Memory B cell (primary cell): ENCODE measurements at places on chromosomes 5 and 9.

GRCh38 chr5:398475-399295, 44.3 kb upstream of the EXOC3 start:
- no peak for DNase-seq

DNA sequence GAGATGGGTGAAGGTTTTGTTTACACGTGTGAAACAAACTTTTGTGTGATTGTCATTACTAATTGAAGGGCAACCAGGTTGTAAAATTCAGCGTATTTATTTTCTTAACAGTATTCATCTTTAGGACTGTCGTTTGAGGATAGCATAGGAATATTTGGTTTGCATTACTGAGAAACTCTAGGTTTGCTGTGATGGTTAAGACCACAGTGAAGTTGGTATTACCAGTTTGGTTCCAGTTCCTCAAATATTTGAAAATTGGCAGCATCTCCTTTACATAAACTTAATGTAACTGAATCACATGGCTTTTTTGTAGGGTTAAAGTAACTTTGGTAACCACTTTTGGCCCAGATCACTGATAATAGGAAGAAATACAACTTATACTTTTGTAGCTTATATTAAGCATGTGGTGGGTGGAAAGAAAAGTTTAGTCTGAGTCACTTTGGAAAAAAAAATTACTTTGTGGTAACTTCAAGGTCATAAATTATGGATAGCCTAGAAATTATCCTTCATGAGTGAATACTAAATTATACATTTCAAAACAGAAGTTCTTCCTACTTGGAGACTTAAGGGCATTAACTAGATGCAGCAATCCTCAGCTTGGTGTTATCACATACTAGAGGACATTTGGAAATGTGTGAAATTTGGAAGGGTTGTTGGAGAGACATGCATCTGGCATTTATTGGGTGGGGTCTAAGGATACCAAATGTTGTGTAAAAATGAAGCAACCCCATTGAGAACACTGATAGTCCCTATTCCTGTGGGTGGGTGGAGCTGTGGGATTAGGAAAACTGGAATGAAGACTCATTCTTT, 33.9 kb downstream of the G3BP1 start:
- no peak for DNase-seq

GRCh38 chr5:119179857-119180641, 109.2 kb downstream of the DMXL1 start:
- DNase-seq: no peak

- DNase-seq: no peak
These were observed 321.6 kb upstream of the RFX3 start for GRCh38 chr9:3847377-3847776.

GRCh38 chr9:118959366-118959765, 409.9 kb downstream of the BRINP1 start:
- no peak for DNase-seq

DNA sequence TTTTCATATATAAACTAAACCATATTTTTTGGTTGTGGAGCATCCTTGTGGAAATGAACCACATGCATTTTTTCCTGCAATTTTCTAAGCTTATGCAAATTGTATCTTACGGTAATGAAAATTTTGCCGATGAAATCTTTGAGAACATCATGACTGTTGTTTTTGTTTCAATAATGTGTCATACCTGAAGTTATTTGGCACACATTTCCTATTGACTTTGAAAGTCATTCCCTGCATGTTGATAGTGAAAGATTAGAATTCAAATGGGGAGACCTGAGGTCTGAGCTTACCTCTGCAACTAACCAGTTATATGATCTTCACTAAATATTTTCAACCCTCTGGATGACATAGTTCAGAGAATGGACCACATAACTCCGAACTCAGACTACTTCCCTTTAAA, 88.5 kb downstream of the PRR16 start:
- no peak for DNase-seq

GRCh38 chr9:73595036-73595545, 443.4 kb downstream of the ANXA1 start:
- no peak for DNase-seq

DNA sequence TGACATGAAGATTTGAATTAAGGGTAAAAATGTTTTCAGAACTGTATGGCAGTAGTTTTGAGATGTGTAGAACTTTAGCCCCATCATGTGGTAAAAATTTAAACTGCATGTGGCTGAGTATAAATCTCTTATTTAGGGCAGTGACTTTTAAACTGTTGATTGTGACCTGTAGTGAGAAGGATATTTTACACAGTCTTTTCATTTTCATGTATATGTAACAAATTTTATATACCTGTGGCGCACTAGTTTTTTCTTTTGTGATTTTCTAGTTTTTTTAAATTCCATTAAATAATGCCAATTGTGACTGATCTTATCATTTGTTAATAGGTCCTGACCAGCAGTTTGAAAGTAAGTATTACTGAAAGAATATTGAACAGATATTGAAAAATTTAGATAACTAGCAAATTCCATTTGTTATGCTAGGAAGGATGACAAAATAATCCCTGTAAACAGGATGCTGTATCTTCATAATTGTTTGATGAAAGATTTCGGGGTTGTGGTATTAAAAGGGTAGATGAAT, 47.2 kb downstream of the GPBP1 start:
- peak; percentile 55 for DNase-seq

GRCh38 chr9:922171-922570, 54.3 kb upstream of the DMRT3 start:
- DNase-seq: no peak

DNA sequence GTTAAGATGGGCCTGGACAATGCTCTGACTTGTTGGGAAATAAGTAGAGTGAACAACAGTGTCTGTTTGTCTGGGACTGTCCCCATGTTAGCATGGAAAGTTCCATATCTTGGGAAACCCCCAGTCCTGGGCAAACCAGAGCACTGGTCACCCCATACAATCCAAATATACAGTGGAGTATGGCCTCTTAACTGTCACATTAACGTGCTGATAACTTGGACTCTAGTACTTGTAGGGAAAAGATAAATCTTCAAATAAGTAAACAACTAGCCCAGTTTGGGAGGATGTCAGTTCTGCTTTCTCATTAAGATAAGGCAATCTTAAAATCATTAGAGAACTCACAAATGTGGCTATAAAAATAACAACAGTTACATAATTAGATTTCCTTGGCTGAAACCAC, 47.6 kb upstream of the JAK2 start:
- DNase-seq: no peak

- no peak for DNase-seq
These were observed 373.6 kb upstream of the GRIA1 start for GRCh38 chr5:153116916-153117315.

GRCh38 chr5:99129768-99130501, 201.1 kb upstream of the CHD1 start:
- DNase-seq: no peak

- DNase-seq: no peak
These were observed 35.7 kb downstream of the NACC2 start for GRCh38 chr9:136059321-136059791.

- no peak for DNase-seq
These were observed 631.5 kb upstream of the TLE4 start for GRCh38 chr9:78940121-78940855.

DNA sequence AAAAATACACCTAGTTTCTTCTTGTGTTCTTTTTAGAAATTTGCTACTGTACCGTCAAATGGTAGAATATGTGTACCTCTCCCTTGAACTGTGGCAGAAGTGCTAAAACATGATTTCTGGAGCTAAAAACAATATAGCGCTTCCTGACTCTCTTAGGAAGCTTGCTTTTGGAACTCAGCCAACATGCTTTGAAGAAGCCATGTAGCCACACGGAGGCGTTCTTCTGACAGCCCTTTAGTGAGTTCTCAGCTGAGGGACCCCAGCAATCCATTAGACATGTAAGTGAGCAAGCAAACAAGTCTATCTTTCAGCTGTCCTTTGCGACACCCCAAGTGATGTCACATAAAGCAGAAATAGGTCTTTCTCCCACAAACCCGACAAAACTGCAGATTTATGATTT, 917.0 kb downstream of the CDH9 start:
- DNase-seq: no peak

- no peak for DNase-seq
These were observed 314.3 kb downstream of the PDE4D start for GRCh38 chr5:59579101-59579823.

GRCh38 chr5:142547445-142548380, 138.2 kb downstream of the FGF1 start:
- no peak for DNase-seq

DNA sequence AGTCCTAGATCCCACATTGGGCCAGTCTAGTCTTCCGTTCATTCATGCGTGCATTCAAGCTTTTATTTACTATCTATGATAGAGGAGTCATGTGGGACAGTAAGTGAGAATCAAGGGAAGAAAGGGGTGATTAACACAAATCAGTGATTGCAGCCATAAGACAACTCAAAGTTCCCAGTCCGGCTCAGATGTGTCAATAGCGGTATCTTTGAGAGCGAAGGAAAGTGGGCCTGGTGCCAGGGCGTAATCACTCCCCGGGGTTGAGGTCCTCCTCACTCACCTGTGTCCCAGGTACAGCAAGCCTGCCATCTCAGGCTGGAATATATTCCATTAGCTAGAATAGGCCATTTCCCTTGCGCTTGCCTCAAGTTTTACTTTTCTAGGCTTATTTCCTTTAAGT, 196.3 kb downstream of the ATP10B start:
- no peak for DNase-seq

GRCh38 chr9:128160603-128160987, 530 bp downstream of the BBLN start:
- no peak for DNase-seq

DNA sequence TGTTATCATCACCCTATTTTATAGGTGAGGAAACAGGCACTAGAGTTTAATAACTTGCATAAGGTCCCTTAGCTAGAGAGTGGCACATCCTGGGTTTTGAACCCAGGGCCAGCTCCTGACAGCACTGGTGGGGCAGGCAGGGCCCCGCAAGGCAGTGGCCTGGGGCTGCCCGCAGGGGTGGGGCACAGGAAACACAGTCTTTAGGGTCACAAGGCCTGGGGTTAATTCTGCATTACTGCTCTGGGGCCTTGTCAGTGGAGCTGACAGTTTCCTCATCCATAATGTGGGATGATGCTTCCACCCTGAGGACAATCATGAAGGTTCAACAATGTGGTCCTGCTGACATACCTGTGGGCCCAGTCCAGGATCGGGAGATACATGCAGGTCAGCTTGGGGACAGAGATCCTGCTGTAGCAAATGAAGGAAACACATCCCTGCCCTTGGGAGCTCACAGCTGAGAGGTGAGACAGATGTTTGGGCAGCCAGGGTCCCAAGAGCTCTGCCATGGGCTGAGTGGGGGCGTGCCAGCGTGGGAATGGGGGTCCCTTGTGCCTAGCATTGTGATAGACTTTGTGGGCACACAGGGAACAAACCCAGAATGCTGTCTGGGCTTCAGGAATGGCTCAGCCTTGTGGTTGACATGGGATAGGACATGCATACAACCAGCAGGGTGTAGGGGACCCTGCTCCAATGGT, 14.7 kb downstream of the FGF18 start:
- no peak for DNase-seq

DNA sequence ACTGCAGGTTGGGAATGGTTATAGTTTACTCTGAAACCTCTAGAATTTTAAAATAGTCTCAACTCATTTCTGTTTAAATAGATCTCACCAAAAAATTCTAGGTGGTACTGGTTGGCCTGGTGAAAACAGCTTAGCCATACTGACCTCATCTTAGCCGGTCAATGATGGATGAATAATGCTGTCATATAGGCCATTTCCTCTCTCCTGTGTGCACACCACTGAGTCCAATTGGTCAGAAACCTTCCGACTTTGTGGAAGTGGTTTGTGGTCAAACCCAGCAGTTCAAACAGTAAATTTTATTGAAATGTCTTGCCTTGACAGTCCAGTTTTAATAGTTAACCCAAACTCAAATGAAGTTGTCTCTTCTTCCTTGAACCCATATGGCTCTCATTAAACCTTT, 98.6 kb downstream of the GIN1 start:
- DNase-seq: no peak

DNA sequence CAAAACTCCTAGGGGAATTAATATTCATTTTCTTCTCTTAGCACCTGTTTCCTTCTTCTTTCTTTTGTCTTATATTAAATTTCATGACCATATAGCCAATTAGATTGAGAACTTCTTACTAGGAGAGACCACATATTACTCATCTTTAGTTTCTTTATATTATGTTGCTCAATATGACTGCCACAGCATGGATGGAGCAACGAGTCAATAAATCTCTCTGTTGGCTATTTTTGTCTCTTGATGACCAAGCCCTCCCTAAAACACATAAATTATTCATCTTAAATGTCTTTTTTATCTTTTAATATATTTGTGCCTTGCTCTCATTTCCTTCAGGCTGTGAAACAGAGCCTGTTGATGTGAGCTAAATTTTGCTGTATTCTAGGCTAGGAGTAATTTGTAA, 123.0 kb downstream of the ADAMTSL1 start:
- DNase-seq: no peak

DNA sequence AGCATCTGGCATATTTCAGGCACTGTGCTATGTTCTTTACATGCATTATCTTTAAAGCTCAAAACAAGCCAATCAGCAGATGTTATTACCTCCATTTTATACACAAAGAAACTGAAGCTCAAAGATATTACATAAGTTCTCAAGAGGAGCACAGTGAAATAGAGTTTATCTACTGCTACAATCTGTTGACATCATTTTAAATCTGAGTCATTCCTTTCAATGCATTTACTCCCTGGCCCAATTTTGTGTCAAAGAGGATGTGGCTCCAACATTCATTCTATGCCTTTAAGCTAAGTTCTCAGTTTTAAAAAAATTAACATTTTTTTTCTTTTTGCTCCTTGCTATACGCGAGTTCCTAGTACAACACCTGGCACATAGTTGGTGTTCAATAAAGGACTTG, 486.3 kb upstream of the ZNF462 start:
- no peak for DNase-seq

- DNase-seq: no peak
These were observed 19.7 kb upstream of the GAS1 start for GRCh38 chr9:86966852-86967511.

DNA sequence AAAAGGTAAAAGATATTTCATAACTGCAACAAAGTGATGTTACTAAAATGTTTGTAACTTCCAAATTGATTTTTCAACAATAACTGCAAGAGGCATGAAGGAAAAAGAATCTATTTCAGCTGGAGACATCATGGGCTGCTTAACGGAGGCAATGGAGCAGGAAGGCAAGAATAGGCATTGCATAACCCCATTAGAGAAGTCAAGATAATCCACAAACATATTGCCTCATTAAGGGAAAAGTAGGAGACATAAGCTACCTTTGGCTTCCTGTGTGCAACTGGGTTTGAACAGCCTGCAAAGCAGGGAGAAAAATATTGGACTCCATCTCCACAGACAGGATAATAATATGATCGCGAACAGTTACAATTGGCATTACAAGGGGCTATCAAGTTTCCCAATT, 46.7 kb downstream of the SLCO4C1 start:
- DNase-seq: no peak

- no peak for DNase-seq
These were observed 932.9 kb upstream of the DMAC1 start for GRCh38 chr9:8732367-8733075.

DNA sequence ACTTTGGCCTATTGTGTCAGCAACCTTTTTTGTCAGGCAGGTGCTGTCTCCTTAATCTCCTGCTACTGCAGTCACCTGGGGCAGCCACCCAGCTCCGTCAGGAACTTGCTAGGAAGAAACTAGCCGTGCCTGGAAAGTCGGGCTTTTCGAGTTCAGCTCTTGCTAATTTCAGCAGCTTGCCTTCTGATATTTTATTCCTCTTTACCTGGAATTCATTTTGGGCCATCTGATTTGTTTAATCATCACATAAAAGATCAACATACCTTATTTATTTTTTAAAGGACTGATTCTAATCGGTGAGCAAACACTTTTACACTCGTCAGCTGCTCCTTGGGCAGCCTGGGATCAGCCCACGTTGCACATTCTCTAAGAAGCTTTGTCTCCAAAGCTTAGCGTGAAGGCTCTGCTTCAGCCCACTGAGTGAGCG, 42.2 kb downstream of the PRLR start:
- no peak for DNase-seq

GRCh38 chr9:35757226-35757891, 3.3 kb upstream of the MSMP start:
- no peak for DNase-seq
